ENCODE measurements at places on chromosomes 4 and X.
A peak's percentile ranks its signal among the peaks of the same experiment; 100 is the strongest.

- no peak for DNase-seq
Measured at GRCh38 chrX:132463411-132463810, 25.4 kb downstream of the MBNL3 start.

DNA sequence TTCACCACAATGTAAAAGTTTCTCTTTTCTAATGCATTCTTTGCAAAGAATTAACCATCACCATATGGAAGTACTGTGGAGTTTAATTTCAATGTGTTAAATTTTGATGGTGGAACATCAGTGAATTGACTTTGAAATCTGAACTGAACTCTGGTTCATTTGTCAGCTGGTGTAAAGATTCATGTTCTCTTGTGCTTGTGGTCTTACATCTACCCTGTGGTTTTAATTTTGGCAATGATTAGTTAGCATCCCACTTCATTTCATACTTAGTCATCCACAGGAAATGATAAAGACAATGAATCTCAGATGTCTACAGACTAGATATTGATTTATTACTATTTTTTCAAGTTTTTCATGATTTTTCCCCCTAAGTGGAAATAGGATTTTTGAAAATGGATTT lies 77.8 kb downstream of the GRID2 start:
- no peak for DNase-seq

DNA sequence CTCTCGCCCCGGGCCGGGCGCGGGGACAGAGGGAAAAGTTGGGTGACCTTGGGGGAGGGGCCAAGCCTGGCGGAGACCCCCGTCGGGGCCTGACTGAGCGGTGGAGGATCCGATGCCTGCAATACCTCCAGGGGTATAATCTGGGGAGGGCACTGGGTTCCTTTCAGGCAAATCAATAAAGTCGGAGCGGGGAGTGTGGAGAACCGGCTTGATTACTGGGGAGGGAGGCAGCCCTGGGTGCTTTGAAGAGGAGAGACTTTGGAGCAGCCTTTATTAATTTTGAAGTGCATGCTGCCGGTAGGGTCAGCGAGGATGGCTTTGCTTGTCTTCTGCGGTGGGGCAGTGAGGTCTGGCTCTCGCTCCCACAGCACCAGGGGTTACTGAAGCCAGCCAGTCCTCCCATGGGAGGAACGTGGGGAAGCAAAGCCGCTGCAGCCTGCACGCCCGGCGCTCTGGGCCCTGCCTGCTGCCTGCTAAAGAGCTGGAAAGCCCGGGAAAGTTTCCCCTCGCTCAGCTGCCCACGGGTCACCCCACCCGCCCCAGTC lies 403 bp upstream of the LGI2 start:
- no peak for DNase-seq

DNA sequence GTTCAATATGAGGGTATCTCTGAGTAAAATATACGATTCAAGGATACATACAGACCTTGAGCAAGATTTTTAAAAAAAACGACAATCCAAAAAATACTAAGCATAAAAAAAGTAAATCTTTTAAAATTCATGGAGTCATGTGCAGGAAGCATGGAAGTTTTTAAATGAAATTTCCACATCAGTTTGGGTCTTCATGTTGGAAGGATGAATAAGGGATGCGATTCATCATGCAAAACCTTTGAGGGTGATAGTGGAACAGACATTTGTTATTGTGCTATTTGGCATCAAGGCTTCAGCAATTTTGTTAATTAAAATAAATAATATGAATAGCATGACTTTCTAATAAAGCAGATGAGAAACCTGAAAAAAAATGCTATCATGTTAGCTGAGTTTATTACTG lies 815.0 kb upstream of the PCDH10 start:
- DNase-seq: no peak

- DNase-seq: no peak
Measured at GRCh38 chrX:133640161-133641015, 225.1 kb upstream of the GPC4 start.

- DNase-seq: peak; percentile 18
Measured at GRCh38 chr4:110823251-110823650, 200.4 kb upstream of the PITX2 start.

DNA sequence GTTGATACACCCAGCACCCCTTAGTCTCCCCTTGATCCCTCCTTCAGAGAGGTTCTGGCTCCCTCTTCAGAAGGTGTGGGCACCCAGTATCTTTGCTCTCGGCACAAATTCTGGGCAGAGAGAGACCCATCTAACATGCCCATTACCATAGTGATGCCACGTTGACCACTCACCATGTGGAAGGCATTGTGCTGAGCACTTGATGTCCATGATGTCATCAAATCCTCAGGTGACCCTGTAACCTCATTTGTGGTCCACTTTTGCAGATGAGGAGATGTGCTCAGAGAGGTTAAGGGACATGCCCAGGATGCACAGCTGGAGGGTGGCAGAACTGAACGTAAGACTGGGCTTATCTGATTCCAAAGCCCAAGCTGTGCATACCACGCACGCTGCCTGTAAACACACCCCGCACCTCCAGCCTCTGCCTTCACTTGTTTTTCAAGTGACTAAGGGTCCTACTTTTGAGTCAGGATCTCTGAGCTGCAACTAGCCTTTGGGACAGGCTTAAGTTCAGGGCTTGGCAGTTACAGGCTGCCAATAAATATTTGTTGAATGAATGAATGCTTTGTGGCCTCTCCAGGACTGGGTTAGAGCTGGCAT lies 55.2 kb downstream of the HTRA3 start:
- no peak for DNase-seq

DNA sequence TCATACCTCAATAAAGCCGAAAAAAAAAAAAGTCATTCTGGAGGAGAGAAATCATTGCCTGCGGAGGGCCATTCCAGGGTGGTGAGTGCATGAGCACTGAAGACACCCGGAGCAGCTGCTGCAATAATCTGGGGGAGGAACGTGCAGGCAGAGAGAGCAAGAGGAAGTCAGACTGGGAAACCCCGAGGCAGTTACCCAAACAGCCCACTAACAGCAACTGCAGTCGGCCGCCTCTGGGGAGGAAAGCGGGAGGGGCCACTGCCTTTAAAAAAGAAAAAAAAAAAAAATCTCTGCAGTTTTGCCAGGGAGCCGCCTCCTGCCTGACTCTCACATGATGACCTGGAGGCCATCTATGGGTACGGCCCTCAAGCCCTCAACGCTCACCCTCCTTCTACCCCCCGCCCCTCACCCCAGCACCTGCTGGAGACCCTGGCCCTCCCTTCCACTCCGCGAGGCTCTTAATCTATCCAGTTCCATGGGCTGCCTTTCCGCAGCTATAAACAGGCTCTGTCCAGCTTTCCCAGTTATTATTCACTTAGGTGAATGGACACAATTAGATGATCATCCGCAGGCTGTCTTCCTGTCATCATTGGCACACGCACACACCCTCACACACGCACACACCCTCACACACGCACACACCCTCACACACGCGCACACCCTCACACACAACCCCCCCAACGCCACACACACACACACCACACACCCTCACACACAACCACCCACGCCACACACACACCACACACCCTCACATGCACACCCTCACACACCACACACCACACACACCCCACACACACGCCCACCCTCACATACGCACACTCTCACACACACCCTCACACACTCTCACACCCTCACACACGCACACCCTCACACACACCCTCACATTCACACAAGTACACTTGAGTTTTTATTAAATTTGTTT lies 3.4 kb upstream of the AVPR2 start:
- DNase-seq: no peak

DNA sequence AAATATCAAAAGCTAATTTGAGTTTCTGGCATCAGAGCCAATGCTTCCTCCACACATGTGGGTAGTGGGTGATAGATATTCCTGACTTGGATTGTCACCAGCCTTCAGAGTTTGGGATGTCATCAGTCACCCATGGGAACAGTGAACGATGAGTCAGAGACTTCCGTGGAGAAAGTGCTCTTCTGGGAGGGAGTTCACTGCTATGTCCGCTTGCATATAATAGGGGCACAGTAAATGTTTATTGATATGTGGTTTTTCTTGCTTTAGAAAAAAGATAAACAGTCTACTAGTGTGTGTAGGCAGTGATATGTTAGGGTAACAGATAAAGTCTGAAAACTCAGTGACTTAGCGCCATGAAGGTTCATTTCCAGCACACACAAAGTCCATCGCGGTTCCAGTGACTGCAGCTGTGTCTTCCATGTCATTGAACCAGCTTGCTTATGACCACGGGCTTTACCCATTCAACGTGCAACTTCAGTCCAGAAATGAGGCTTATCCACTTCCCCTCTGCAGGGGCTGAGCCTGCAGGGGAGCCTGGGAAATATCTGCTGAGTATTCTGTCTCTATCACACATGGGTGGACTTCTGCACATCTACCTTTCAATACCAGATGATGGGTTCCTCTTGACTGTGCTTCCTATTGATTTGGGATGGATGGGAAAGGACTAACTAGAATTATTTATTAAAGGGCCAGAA lies 87.7 kb upstream of the WWC2 start:
- DNase-seq: no peak

GRCh38 chr4:182189103-182189878 lies 53.9 kb upstream of the TENM3 start:
- DNase-seq: no peak

DNA sequence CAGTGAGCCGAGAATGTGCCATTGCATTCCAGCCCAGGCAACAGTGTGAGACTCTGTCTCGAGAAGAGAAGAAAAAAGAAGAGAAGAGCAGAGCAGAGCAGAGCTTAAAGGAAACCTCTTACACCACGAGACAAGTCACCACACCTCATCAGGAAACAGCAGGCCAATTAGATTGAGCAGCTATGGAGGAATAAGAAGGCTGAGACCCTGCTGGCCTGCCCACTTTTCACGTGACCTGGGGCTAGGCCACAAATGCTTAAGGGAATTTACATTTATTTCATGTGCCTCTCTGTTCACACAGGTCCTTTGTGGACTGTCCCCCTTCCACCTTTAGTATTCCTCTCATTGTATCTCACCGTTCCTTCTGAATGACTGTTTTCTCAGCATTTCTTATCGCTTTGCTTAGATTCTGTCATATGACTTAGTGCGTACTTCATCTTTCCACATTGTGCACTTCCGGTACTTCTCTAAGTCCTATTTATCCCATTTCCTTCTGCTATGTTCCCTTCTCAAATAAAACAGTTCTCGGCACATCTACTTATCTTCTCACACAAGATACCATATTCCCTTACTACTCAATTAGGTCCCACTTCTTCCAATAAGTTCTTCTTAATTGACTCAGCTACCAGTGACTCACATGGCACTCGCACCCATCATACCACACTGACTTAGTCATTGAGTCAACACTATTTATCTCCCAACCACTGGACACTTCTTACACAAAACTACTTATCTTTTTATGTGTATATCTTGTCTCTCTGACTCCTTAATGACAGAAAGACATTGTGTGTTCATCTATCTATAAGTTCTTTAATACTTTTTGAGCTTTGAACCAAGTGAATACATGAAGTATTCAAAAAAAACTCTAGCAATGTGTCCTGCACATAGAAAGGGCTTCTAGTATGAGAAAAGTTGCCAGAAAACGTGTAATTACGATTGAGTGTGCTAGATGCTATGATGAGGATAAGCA lies 11.0 kb downstream of the CUL4B start:
- DNase-seq: peak; percentile 82

DNA sequence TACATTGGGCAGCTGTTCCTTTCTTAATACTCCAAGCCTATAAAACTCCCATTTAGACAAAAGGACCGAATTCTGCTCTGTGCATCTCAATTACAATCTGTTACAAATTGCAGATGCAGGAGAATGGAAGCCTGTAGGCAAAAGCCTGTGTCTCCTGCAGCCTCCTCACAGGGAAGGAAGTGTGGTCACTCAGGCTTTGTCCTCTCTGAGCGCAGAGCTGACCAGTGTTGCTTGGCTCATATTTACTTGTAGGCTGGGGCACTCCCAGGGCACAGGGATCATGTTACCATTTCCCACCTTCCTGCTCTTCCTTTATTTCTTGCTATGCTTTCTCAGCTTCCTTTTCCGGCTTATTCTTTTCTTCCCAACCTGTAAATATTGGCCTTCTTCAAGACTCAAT lies 15.7 kb downstream of the SUPT20HL2 start:
- peak; percentile 19 for DNase-seq

GRCh38 chrX:9312922-9313867 lies 151.7 kb upstream of the TBL1X start:
- peak; percentile 29 for DNase-seq

DNA sequence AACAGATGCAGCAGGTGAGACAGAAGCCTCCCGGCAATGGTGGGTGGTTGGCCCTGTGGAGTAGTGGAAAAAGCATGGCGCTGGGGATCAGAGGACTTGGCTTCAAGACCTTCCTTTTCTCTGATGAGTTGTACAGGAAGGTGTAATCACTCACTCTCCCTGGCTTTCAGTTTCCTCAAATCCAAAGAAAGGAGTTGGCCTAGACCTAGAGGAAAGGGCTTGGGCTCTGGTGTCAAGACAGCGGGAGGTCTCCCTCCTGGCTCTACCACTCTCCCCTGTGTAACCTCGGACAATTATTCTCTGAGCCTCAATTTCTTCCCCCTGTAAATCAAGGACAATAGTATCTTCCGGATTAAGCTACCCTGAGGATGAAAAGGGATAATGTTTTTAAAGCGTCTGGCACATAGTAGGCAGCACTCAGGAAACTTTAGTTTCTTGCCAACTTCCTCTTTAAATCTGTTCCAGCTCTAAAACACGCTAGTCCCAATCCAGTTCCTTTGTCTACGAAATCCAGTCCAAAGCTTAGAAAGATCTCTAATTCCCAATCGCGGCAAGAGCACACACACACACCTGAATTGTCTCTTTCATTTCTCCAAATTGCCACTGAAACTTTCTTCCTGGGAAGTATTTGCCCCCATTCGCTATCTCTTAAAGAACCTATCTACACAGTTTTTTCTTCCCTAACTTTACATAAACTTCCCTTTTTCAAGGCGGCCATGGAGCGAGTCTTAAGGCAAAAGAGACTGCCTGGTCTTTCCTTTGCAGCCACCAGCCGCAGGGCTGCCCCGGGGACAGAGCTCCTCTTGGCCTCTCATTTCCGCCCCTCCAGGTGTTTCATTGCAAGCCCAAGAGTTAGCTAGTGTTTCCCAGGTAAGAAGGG lies 29.9 kb upstream of the GPC4 start:
- peak; percentile 9 for DNase-seq

DNA sequence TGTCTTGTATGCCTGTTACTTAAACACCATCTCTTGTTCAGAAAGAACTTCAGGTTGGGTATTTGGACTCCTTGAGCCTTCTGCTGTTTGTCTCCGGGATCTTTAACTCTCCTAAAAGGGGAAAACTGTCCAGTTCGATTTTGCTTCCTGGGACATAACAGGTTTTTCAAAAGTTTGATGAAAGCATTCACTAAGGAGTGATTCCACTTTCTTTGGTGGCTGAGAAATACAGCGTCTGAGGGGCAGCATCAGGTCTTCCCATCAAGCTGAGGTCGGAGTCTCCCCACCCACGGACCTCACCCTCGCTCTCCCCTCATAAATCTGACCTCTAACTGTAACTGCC lies 1.4 kb downstream of the AFAP1 start:
- DNase-seq: no peak
